ENCODE measurements at places on chromosomes 2 and 18.

DNA sequence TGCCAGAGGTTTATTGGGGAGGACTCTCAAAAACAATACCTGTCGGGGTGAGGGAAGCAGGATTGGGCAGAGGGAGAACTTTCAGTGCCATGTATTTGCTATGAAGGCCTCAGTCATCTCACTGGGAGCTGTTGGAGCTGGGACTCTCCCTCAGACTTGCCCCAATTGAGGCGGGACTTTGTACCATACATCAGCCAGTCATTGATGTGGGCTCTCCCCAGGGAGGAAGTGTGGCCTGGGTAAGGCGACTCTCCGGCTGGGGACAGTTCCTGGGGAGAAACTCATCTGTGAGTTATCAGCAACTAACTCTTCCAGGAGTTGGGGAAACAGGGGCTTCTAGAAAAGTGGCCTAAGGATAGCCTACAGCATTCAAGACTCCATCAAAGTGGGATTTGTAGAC is 66.5 kb downstream of the FTCDNL1 start:
- H3K27ac ChIP-seq: no peak overlapping the region
- H3K4me3 ChIP-seq: no peak overlapping the region
- no peaks in the 10 kb centered on the region for H3K27me3 ChIP-seq
- no peaks in the 10 kb centered on the region for H3K36me3 ChIP-seq

- no peak overlapping the region for H3K27ac ChIP-seq
- H3K27me3 ChIP-seq: no peaks in the 10 kb centered on the region
- H3K4me1 ChIP-seq: no peaks in the 10 kb centered on the region
- H3K36me3 ChIP-seq: no peaks in the 10 kb centered on the region
Observed at GRCh38 chr18:74389991-74390390, 67.1 kb downstream of the DIPK1C start.

DNA sequence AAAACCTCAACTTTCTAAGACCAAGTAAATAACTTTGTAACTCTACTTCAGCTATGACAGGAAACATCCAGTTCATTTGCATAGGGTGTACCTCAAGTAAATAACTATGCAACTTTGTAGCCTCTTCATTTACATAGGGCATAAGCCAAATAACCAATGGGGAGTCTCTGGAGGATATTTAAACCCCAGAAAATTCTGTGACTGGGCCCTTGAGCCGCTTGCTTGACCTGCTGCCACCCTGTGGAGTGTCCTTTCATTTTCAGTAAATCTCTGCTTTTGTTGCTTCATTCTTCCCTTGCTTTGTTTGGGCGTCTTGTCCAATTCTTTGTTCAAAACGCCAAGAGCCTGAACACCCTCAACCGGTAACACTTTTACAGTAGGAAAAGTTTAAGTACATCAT is 1112.7 kb upstream of the NRXN1 start:
- no peak overlapping the region for H3K4me3 ChIP-seq
- H3K4me1 ChIP-seq: no peaks in the 10 kb centered on the region
- DNase-seq: no peak
- H3K36me3 ChIP-seq: no peaks in the 10 kb centered on the region

- no peaks in the 10 kb centered on the region for H3K4me1 ChIP-seq
- no peak for DNase-seq
- no peak overlapping the region for H3K27ac ChIP-seq
Observed at GRCh38 chr2:228039752-228040534, 141.5 kb downstream of the SPHKAP start.

GRCh38 chr2:120741571-120742561 is 6.2 kb downstream of the GLI2 start:
- H3K27me3 ChIP-seq: peaks cover 12% of the 10 kb centered on the region
- DNase-seq: no peak
- no peaks in the 10 kb centered on the region for H3K36me3 ChIP-seq
- peak overlapping the region; percentile 44 for H3K4me3 ChIP-seq
- peak overlapping the region; percentile 16 for H3K27ac ChIP-seq
- peaks cover 18% of the 10 kb centered on the region for H3K4me1 ChIP-seq

GRCh38 chr18:47944972-47945852 is 14.8 kb upstream of the SMAD2 start:
- no peaks in the 10 kb centered on the region for H3K36me3 ChIP-seq
- peaks cover 8% of the 10 kb centered on the region for H3K4me1 ChIP-seq
- no peak for DNase-seq
- no peak overlapping the region for H3K4me3 ChIP-seq
- H3K27me3 ChIP-seq: no peaks in the 10 kb centered on the region

DNA sequence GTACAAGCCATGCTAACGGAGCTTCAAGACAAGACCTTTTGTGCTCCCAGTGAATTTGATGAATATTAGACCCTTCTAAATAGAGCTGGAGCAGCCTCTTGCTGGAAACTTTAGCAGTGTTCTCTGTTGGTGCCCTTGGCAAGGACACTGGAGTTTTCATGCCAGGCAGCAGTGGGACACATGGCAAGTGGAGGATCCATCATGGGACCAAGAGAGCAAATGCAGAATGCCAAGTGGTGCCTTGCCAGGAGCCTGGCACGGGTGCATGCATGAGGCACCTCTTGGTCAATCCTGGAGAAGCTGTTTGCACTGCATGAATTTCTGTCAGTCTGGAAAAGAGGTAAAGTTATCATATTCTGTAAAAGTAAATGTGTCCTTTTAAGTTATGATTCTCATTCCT is 59.1 kb downstream of the NETO1 start:
- peak; percentile 47 for DNase-seq
- no peak overlapping the region for H3K4me3 ChIP-seq
- H3K36me3 ChIP-seq: no peaks in the 10 kb centered on the region

DNA sequence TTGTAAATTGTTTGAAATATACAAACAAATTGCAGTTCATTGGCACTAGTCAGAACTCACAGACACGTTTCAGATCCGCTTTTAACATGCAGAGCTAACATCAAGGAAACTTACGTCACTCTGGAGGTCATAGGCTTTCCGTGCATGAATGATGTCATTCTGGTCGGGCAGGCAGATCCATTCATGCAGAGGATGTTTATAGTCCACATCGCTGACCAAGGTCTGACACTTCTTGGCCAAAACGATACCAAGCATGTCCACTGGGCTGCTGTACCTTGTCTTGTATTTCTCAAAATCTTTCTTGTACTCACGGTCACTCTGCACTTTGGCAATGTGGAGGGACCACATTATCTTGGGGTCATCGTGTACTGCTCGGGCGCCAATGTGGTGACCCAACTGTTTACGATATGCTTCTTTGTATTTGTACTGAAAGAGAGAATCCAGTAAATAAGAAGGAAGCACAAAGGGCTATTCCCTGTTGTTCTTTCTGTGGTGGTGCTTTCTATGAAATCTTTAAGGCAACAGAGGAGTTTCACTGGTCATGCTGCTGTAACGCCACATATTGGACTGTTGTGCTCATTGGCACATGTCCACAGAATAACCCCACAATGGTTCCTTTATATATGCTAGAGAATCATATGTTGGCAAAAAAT is 114.8 kb downstream of the NEB start:
- no peak for DNase-seq
- H3K36me3 ChIP-seq: no peaks in the 10 kb centered on the region
- no peak overlapping the region for H3K27ac ChIP-seq
- H3K4me3 ChIP-seq: no peak overlapping the region
- no peaks in the 10 kb centered on the region for H3K4me1 ChIP-seq

DNA sequence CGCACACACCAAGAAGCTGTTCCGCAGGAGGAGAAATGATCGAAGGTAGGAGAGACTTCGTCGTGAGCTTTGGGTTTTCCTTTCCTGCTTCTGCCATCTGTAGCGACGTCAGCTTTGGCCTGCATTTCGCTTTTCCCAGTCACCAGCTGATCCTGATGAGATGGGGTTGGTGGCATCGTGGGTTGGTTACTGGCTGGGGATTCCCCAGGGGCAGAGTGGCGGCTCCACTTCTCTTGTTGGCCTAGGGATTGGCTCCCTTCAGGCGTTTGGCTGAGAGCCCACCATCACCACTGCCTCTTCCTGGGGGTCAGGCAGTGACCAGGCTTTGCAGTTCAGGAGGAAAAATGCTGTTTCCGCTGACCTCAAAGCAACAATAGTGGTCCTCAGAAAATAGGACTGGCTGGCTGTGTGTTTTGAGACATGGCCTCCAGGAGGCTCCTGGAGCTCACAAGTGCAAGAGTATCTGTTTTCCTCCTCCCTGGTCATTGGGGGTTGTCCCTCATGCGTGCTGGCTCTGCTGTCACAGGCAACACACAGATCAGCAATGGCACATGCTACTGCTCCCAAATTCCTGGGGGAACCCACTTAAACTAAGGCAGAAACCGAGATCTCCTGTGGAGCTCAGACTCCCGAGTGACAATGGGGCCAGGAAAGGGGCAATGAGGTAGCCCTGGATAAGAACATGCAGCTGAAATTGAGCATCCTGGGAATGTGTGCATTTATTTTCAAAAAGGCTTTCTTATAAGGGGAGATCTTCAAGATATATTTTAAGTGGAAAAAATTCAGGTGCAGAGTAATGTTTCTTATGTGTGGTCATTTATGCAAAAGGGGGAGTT is 173.0 kb downstream of the CTIF start:
- no peaks in the 10 kb centered on the region for H3K36me3 ChIP-seq
- H3K4me3 ChIP-seq: no peak overlapping the region
- no peaks in the 10 kb centered on the region for H3K27me3 ChIP-seq

- H3K4me3 ChIP-seq: no peak overlapping the region
- DNase-seq: no peak
- peaks cover 4% of the 10 kb centered on the region for H3K4me1 ChIP-seq
- peaks cover 12% of the 10 kb centered on the region for H3K27me3 ChIP-seq
- no peaks in the 10 kb centered on the region for H3K36me3 ChIP-seq
Observed at GRCh38 chr2:16520891-16521290, 144.7 kb downstream of the CYRIA start.

- H3K27me3 ChIP-seq: no peaks in the 10 kb centered on the region
- peaks cover 26% of the 10 kb centered on the region for H3K36me3 ChIP-seq
- no peak overlapping the region for H3K27ac ChIP-seq
Observed at GRCh38 chr2:233563663-233564430, 2.7 kb downstream of the USP40 start.

All from heart left ventricle (tissue), 16 donors.